ENCODE measurements at places on chromosomes 7 and 10.
A peak's percentile ranks its signal among the peaks of the same experiment; 100 is the strongest.

DNA sequence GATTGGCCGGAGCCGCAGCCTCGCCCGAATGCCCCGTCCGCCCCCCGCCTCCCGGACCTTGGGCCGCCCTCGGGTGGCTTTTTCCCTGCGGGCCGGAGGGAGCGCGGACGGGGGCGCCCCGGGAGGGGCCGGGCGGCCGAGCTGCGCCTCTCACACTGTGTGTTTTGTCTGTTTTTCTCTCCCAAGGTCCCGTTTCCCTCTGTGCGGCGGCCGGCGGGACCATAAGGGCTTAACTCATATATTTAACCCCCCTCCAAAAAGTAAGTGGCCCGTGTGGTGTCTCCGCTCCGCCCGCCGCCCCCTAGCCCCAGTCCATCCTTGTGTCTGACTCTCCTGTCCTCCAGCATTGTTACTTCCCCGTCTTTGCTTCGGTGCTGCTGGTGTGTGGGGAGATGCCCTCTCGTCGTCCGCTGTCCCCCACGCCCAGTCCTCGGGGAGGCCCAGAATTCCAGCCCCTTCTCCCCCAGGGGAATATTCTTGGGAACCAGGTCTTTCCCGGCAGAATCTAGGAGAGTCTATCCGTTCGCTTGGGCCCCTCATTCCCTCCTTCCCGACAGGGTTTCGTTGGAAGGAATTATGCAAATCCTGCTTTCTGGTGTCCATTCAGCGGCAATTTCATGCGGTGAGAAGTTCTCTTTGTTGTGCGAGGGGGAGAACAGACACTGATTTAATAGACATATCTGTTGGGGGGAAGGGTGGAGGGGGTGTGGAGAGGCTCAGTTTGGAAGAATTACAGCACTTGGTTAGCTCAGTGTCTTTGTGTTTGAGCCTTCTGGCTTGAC, 1.3 kb downstream of the LCOR start:
- DNase-seq = peak; percentile 21

GRCh38 chr10:110457851-110458250, 39.9 kb upstream of the DUSP5 start:
- no peak for DNase-seq

DNA sequence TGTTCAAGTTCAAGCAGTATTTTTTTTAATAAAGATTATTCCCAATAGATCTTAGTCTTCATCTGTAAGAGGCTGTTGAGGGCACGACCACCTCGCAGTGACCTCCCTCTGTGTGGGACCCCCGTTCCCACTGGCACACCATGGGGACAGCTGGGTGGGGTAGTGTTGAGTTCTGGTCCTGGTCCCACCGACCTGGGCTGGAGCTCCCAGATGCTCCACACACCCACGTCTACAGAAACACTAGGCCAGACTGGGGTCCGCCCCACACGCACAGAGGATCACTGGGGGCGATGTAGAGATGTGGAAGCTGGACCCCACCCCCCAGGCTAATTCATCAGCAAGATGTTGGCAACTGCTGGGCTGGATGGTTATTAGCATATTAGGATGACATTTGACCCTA, 623.6 kb downstream of the PTPRN2 start:
- DNase-seq = no peak

DNA sequence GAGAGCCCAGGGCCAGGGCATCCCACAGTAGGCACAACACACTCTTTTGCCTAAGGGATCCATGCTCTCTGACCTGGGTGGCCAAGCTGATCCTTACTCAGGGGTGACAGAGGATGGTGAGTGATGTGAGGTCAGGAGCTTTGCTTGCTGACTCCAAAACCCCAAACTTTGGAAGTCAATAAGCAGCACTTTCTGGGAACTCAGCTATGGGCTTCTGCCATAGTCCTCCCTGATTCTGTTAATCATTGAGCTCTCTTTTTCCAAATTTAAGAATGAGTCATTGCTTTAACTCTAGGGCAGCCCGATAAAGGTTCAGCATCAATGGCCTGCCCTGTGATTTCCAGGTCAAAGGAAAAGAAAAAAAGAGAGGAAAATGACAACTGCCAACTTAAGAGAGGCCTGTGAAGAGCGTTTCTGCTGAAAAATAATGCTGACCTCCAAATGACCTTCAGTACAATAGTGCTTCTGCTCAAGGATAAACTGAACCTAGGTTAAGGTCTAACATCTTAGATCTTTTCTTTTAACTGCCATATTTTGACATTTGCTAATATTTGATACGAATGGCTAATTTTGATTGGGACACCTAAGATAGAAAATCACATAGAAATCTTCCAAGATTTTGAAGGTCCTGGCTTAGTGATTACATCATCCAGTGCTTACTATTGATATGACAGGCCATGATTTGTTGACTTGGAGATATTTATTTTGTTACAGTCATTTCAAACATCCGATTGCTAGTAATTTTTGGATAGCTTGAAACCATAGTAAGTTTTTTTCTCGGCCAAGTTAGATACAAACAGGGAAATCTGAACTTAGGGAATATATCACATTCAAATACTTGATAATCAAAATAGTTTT, 20.8 kb upstream of the RELN start:
- no peak for DNase-seq

DNA sequence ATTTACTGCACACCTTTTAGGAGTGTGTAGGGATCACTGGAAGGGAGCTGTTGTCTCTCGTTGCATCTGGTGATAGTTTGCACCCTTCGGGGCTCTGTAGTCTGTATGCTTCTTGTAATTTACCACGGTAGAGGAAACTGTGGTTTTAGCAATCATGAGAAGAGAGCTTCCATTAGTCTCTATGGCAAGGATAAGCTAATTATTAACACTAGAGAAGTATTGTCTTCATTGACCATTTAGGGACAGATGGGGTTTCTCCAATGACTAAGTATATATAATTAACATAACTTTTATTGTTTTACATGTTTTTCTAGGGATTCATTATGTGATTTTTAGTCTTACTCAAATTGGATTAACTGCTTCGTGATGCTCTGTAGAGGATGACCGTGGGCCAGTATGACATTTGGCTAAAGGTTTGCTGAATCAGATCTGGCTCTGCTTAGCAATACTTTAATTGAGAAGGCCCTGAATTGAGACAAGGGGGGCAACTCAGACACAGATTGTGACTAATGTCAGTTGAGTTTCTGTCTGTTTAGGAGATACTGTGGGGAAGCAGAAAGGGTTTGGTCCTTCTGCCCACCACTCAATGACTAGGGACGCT, 8.7 kb downstream of the SLC18A2 start:
- no peak for DNase-seq

GRCh38 chr7:120344276-120344675, 71.3 kb downstream of the KCND2 start:
- no peak for DNase-seq

DNA sequence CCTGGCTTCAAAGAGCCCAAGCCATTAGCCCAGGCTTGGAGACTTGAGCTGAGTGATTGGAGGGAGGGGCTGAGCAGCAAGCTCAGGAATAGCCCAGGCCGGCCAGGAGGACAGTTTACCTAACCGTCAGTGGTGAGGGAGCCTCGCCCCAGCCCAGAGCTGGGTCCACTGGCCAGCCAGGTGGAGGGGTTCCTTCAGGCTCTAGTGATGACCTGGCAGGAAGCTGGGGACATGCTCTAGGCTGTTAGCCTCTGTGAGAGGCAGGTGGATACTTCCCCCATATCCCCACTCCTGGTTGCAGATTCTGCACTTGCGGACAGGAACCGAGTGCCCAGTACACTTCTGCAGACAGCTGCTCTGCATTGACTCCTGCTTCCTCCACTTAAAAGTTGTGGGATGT, 61.2 kb upstream of the ANTXRL start:
- DNase-seq = no peak

DNA sequence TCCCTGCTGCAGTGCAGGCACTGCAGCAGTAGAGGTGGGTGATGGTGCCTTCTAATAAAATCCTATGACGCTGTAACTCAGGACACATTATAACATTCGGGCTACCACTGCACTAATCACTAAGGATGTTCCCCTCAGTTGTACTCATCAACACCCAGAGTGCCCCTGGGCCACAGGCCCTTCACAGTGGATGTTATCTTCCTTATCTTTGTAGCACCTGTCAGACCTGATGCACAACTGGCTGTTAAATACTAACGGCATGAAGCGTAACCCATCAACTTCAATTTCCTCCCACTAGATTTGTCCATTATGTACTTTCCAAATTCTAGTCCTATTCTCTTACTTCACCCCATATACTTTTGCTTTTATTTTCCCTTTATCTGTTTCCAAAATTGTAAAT, 66.3 kb downstream of the PARD3 start:
- DNase-seq = no peak

DNA sequence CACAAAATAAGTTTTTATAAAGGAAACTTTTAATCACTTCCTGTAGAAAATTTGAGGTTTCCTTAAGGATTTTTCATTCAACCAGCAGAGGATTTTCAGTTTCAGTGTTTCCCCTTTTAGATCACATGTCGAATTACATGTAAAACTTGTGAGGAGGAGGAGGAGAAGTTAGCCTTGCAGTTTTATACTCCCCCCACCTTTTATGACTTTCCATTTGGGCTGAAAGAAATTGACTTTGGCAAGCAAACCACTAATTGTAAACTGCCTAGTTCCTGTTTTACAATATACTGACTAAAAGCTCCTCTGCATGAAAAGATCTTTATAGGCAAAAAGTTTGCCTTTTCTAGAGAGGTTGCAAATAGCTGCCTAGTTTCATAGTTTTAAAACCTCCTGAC, 3.0 kb downstream of the BAMBI start:
- no peak for DNase-seq

DNA sequence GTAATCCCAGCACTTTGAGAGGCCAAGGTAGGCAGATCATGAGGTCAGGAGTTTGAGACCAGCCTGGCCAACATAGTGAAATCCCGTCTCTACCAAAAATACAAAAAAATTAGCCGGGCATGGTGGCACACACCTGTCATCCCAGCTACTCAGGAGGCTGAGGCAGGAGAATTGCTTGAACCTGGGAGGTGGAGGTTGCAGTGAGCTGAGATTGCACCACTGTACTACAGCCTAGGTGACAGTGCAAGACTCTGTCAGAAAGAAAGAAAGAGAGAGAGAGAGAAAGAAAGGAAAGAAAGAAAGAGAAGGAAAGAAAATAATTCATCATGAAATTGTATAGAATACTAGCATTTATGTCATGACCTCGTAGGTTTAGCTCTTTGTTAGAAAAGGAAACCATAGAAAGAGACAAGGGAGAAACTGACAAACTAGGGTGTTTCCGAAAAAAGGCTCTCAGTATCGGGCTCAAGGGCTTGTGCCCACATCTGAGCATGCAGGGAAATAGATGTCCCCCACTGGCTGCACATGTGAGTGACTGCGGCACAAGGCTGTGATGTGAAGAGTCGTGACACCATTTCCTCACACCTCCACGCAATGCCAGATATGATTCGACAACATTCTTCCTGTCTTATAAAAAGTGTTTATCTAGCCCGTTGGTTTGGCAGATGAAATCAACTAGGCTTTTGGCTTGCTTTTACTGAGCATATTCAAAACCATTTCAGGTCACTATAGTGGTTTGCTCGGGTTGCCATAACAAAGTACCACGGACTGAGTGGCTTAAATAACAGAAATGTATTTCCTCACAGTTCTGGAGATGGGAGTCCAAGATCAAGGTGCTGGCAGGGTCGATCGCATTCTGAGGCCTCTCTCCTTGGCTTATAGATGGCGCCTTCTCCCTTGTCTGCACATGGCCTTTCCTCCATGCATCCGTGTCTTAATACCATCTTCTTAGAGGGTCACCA, 2.0 kb downstream of the SRGN start:
- no peak for DNase-seq

- no peak for DNase-seq
Measured at GRCh38 chr10:48289501-48290238, 15.2 kb upstream of the FRMPD2 start.

- DNase-seq = no peak
Measured at GRCh38 chr10:486666-487322, 202.7 kb downstream of the DIP2C start.

GRCh38 chr10:69955897-69956740, 96.5 kb upstream of the MACROH2A2 start:
- no peak for DNase-seq

GRCh38 chr7:130430841-130431666, 9.8 kb downstream of the CEP41 start:
- peak; percentile 75 for DNase-seq

DNA sequence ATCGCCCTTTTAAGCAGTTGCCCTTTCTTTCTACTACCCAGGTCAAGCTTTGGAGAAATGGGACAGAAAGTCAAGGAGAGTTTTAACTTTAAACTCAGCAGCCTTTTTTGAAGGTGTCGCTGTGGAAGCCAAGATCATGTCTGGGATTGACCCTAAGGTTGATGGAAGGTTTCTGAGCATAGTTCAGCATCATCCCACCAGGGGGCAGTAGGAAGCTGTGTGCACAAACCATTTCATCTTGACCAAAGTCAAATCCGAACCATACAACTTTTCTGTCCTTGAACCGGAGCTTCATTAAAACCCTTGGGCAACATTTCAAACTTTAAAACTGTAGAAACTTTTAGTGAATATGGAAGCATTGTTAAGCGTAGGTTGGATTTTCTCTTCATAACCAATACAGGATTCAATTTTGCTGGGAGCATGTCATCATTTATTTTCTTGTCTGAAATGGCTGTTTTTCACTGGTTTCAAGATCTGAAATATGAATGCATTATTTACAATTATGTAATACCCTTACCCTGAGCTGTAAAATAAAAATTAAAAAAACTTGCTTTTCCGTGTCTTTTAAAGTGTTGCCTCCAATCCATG, 214.4 kb upstream of the KIAA1217 start:
- no peak for DNase-seq

DNA sequence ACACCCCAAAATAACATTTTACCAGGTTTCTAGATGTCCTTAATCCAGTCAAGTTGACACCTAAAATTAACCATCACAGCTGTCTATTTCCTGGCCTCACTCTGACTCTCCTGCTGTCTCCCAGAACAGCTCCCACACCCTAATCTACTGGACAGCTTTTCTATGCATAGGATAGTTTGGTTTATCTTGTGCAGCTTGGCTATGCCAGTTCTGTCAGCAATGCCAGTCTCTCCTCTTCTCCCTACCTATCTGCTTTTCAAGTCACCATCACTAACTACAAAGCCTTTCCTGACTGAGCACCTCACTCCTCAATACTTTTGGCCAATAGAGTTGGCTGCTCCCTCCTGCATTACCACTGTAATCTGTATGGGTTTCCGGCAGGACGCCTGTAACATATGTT, 5.0 kb downstream of the NCOA4 start:
- DNase-seq = no peak

GRCh38 chr7:87877366-87878040, 1.2 kb downstream of the DBF4 start:
- DNase-seq = no peak

- no peak for DNase-seq
Measured at GRCh38 chr7:66699998-66700397, 40.5 kb upstream of the RABGEF1 start.

DNA sequence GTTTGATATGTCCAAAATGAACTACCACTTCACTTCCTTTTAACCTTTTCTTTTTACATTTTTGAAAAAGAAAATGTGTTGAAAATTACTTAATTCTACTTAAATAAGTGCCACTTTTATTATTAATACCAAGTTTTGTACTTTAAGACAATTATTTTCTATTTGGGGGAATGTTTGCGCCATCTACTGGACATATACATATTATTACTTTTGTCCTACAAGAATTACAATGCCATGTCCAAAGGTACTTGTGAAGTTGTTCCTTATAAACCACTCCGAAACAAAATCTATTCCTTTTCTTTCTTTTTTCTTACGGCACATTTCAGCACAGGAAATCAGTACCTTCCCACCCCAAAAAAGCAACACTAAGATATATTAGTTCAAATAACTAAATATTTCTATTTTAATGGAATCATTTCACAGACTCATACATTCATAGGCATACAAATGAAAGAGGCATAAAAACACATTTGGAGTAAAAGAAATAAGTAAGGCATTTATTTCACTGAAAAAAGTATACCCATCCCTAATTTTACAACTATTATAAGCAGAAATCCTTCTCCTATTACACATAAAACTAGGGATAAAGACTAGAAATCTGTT, 169.9 kb downstream of the RNF133 start:
- no peak for DNase-seq
